Stimulated activated CD8-positive, alpha-beta memory T cell treated with anti-CD3 and anti-CD28 coated beads, Interleukin-2, amount 100 ng/mL, for 48 hours (primary cell): ENCODE measurements at places on chromosomes 1 and 21.

DNA sequence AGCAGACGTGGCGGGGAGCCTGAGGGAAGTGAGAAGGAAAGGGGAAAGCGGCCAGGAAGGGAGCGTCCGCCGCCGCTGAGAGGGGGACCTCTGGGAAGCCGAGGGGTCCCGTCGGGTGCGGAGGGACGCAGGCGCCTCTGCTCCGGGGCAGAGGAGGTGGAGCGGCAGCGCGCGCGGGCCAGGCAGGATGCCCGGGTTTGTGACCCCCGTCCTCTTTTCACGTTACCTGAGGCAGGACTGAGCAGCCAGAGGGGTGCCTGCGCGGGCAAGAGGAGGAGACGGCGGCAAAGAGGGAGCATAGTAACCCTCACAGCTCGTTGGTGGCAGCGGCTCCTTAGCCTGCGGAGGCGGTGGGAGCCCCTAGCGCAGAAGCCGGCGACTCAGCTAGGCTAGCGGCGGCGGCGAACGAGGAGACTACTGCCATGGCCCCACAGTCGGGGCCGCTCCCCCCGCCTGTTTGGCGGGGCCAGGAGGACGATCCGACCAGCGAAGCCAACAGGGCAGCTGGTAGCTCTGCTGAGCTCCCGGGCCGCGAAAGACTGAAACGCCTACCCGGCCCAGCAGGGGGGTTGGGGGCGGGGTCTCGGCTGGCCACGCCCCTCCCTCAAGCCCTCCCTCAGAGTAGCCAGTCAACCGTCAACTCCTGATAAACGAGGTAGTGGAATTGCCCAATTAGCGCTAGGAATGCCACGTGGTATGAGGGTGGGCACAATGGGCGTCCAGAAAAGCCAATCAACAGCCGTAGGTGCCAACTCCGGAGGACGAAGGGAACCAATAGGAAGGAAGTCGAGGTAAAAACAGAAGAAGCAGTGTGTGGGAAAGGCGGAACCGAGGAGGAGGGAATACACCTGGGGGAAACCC is at the start of gene TESK2:
TESK2 (minus strand) TSS at position 538 of the 861 bp plus-strand sequence. CDS start 33,378 bp downstream, outside the sequence.
- DNase-seq: peak; percentile 92

- no peak for DNase-seq
These were observed 28.2 kb downstream of the LHX4 start for GRCh38 chr1:180258290-180258689.

GRCh38 chr1:233962878-233963277 is 58.4 kb downstream of the SLC35F3 start:
- DNase-seq: no peak

- DNase-seq: no peak
These were observed 563.6 kb upstream of the PRMT6 start for GRCh38 chr1:106492880-106493279.
